ENCODE measurements at places on chromosomes 11 and 22.

GRCh38 chr11:134466610-134467567 is 54.8 kb upstream of the B3GAT1 start:
- no peak for DNase-seq

DNA sequence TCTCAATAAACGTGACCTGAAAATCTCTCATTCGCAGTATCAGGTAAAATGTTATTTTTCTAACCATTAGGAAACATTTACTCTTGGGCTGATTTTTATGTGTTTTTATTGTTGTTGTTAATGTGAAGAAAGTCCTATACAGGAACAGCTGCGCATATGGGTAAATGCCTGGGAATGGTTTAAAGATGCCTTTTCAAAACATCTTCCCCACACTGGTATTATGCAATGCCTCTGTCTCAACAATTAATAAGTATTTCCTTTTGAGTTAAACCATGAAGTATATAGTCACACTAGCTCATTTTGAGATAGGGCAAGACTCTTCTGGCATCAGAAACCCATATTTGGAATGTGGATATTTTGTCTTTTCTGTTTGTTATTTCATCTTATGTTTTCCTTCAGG is 13.7 kb upstream of the LIN7C start:
- DNase-seq, result no peak

DNA sequence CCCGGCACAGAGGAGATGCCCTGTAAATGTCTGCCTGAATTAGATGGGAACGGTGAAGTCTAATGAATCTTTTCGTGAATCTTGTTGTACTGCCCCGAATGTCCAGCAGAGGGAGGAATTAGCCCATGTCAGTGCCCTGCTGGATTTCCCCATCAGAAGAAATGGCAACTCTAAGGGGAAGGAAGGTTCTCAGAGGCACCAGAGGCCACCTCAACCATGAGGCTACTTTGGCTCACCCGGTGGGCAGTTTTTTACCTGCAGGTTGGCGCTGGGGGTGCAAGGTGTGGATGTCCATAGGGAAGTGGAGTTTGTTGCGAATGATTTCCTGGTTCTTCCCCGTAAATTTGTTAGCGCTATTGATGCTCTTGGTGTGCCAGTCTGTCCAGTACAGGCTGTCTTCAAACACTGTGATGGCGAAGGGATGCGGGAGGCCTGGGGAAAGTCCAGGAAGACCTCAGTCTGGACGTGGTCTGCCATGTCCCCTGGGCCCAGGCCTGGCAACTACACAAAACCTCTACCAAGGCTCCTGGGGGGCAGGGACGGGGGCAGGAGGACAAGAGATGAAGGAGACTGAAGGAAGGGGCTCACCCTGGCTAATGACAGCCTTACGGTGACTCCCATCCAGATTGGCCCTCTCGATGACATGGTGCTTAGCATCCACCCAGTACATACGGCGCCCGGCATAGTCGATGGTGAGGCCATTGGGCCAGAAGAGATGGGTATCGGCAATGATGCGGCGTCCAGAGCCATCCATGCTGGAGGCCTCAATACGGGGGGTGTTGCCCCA is 28.5 kb downstream of the LRP4 start:
- peak; percentile 80 for DNase-seq

DNA sequence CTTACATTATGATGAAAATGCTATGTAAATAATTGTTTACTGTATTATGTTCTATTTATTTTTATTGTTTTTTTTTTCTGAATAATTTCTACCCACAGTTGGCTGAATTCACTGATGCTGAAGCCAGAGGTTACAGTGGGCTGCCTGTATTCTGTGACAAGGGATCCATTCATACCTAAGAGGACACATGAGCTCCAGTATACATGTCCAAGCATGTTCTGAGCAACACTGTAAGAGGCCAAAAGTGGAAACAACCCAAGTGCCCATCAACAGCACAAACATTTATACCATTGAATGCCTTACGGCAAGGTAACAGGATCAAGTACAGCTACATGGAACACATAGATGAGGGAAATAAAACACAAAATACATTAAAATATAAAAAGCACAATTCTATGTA is 1.4 kb upstream of the SRSF8 start:
- no peak for DNase-seq

DNA sequence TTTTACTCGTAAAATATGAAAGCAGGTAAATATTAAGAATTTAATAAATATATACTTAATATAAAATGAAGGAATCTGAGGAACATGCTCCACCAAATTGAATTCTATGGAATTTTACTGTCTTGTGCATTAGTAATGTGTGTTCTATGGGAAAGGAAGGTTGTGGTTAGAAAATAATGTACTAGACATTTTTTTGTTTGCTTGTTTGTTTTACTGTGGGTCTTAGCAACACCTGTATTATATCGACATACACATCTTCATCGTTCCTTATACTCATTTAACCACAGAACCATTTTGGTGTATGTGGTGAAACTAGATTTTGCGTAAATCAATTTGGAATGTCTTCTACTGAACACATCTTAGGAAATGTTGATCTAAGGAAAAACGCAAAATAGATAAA is 114.1 kb upstream of the MTMR2 start:
- DNase-seq, result no peak

GRCh38 chr11:64523456-64524157 is 67.4 kb upstream of the SLC22A12 start:
- no peak for DNase-seq

- DNase-seq, result no peak
Measured at GRCh38 chr22:49693416-49693815, 134.3 kb downstream of the BRD1 start.

DNA sequence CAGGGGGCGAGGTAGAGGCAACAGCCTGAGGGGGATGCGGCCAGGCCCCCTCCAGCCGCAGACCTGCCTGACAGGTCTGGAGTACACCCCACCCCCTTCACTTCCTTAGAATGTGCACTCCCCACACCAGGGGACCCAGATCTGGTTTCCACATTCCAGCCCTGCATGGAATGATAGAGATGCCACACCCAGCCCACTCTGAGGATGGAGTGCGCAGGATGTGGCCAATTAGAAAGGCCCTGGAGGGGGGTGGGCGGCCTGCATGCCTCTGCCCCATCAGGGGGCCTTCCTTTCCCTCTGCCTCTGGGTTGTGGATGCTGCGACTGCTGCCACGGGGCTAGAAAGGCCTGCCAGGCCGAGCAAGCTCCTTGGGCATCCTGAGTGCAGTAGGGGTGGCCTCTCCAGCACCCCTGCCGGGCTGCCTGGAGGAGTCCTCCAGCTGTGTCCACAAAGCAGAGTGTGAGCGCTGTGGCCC is 28.2 kb upstream of the MGAT3 start:
- no peak for DNase-seq

DNA sequence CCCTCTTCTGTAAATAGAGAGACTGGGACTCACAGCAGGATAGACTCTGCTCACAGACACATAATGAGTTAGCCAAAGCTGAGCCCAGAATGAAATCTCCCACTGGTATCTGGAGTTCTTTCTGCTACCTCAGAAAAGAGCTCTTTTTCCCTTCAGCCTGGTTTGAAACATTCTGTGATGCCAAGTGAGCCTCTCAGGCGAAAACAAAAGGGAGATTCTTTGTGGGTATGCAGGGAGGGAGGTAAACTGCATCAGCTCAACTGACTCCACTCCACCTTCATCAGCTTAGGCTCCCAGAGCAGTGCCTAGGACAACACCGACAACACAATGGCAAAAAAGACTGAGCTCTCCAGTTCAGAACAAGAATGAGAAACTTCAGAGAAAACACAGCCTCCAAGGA is 55.1 kb upstream of the SCUBE2 start:
- DNase-seq, result no peak

- DNase-seq, result no peak
Measured at GRCh38 chr22:20153945-20154344, 3.1 kb upstream of the CCDC188 start.

GRCh38 chr22:31140746-31141145 is 438 bp upstream of the PLA2G3 start:
- DNase-seq, result no peak

DNA sequence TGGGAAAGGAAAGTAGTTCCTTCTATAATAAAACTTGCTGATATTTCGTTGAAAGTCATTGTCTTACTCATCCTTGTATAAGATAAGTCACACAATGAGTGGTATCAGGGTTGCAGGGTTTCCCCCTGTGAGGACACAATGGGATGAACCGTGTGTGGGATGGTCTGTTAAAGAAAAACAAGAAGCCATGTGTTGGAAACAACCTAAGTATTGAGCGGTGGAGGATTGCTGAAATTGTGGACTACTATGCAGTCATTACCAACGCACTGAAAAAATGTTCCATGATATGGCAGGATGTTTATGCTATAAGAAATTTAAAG is 28.6 kb downstream of the PTPRJ start:
- no peak for DNase-seq

- DNase-seq, result no peak
Measured at GRCh38 chr11:19816817-19817216, 104.2 kb downstream of the NAV2 start.

- DNase-seq, result no peak
Measured at GRCh38 chr11:1178906-1179305, 21.2 kb downstream of the MUC5AC start.

- DNase-seq, result no peak
Measured at GRCh38 chr22:37556710-37557109, 3.6 kb upstream of the CDC42EP1 start.

DNA sequence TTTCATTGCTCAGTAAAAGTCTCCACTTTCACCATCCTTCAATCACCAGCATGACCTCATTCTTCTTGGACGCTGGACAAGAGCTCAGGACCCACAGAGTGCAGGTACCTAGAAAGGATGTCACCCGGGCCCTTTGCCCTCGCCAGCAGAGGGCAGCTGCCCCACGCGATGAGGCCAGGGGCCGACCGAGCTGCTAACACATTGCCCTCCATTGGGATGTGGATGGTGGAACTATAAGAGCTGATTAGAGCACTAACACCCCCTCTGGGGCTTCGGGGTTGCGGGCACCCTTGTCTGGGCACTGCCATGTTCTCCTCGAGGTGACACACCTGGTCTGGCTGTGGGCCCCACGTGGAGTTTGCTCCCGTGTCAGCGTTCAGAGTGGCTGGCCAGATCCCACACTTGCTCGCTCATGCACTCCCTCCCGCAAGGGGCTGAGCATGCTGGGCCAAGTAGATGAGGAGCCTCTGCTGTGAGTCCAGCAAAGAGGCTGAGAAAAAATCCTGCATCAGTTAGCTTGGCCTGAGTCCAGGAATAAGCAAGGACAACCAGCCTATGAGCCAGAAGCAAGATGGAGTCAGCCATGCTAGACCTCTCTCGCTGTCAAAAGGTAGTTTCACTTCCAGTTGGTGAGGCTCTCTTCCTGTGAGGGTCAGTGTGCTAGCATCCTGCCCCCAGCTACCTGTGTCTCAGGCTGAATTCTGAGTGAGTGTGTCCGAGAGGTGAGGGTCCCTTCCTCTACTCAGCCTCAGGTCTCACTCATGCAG is 9.8 kb downstream of the KRTAP5-6 start:
- DNase-seq, result no peak

- DNase-seq, result no peak
Measured at GRCh38 chr11:19441752-19442553, 201.2 kb upstream of the E2F8 start.

GRCh38 chr11:124745270-124745834 is 5.6 kb downstream of the NRGN start:
- no peak for DNase-seq

- DNase-seq, result no peak
Measured at GRCh38 chr11:31702966-31703365, 108.2 kb downstream of the PAX6 start.

All from right forelimb (tissue), 1 donor.